ENCODE measurements at places on chromosomes 3 and 15.

DNA sequence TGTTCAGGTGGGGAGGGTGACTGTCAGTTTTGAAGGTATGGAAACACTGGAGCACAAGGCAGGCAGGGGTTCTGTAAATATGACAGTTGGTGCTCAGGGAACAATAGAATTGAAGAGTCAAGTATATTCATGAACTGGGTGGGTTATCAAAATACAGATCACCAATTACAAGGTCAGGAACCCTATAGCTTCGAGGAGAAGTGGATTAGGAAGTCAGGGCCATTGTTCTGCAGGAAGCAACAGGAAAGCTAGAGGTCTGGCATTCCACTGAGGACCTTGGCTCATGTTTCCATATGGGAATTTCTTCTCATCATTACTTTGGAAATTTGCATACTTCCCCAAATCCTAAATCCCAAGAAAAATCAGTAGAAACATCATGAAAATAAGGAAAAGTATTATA, 125.9 kb downstream of the MYRIP start:
- no peak for DNase-seq

GRCh38 chr3:184361532-184361931, at the start of the genes CLCN2 and POLR2H:
CLCN2 (minus strand) TSS chr3:184361605; CDS start chr3:184361479, 126 bp downstream.
POLR2H (plus strand) TSS chr3:184361710; CDS start chr3:184363493, 1,783 bp downstream.
- peak; percentile 49 for DNase-seq

DNA sequence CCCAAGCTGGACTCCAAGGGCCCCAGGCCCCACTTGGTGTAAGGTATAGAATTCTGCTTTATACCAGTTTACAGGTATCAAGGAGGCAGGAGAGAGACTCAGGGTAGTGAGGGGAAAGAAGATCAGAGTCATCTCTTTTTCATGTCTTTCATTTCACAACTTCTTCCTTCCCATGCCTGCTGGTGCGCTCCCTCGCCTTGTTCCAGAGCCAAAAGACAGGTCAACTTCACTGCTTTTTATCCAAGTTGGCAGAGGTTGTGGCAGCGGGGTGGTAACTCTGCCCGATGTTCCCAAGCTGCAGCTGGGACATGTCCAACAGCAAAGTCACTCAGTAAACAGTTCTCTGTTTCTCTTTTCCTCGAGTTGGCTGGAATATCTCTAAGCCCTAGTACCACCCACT, 86.3 kb upstream of the TCF12 start:
- no peak for DNase-seq

DNA sequence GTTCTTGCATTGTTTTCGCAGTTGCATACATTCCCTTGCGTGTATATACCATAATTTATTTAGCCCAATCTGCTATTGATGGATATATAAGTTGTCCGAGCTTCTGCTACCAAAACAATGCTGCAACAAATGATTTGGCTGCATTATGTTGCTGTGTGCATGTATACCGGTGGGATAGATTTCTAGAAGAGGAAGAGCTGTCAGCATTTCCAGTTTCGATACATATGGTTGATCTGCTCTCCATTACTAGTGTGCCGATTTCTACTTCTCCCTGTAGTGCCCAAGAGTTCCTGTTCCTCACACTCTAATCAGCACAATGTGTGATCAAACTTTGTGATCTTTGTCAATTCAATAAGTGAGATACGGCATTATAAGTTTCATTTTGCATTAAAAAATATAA, 92.8 kb upstream of the NMNAT3 start:
- DNase-seq: no peak

DNA sequence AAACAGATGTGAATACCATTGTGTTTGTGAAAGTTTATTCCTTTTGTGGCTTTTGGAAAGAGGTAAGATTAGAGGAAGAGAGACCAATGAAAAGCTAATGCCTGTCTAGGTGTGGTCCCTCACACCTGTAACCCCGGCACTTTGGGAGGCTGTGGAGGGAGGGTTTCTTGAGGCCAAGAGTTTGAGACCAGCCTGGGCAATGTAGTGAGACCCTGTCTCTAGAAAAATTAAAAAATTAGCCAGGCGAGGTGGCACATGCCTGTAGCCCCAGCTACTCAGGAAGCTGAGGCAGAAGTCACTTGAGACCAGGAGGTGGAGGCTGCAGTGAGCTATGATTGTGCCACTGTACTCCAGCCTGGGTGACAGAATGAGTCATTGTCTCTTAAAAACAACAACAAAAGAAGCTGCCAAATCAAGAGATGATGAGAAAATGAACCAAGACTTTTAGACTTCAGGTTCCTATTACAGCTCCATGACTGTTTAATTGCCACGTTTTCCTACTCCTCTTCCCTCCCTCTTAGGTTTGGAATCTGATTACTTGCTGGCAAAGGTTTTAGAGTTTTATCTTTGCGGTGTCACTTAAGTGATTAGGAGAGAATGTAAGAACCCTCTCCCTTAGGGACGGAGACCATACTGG, 68.7 kb downstream of the CGNL1 start:
- no peak for DNase-seq

DNA sequence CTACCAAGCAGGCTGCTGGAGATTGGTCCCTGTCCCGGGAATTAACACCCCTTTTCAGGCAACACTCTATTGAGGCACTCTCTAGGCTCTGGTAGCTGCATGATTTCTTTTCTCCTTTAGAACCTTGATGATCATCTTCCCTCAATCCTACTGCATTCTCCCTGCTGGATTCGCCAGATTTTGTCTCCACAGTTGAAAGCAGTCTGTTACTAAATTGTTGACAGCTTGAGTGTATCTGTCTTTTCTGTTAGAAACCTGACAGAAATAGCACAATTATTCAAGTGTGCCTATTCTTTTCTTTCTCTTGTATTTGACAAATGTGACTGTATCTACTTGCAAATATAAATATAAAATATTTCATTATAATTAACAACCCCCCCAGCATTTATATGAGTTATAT, 830.8 kb upstream of the CADM2 start:
- DNase-seq: no peak

- DNase-seq: no peak
These were observed 15.9 kb downstream of the SPICE1 start for GRCh38 chr3:113499081-113499480.

DNA sequence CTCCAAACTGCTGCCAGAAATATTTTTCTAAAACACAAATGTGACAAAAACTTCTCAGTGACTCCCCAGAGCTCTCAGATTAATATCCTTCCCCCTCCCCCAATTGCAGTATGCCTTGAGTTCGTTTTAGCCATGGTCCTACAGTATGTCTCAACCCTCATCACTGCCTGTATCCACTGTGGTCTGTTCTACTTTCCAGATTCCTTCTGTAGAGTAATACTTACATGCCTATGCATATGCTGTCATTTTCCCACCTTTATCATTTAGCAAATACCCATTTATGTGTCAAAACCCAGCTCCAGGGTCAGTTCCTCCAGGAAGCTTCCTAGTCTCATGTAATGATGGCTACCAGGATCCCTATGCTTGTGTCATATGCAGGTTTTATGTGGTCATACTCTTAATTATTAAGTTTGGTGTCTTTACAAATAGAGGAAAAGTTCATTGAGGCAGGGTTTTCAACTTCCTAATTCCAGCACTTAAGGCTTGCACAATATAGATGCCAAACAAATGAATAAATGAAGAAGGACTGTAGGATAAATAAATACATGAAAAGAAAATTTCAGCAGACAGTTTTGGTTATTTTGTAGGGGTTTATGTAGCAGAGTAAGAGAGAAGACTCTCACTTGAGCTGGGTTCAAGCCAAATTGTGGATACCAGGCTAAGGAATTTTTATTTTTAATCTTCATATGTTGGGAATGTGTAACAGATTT, 170.8 kb downstream of the ALCAM start:
- DNase-seq: no peak

- DNase-seq: no peak
These were observed 25.9 kb downstream of the EPHB1 start for GRCh38 chr3:134820994-134821393.

Measured in NCI-H526 treated with DMSO at 0.1 percent for 48 hours (cell line).